Astrocyte of the hippocampus (primary cell): ENCODE measurements at places on chromosomes 4 and X.

DNA sequence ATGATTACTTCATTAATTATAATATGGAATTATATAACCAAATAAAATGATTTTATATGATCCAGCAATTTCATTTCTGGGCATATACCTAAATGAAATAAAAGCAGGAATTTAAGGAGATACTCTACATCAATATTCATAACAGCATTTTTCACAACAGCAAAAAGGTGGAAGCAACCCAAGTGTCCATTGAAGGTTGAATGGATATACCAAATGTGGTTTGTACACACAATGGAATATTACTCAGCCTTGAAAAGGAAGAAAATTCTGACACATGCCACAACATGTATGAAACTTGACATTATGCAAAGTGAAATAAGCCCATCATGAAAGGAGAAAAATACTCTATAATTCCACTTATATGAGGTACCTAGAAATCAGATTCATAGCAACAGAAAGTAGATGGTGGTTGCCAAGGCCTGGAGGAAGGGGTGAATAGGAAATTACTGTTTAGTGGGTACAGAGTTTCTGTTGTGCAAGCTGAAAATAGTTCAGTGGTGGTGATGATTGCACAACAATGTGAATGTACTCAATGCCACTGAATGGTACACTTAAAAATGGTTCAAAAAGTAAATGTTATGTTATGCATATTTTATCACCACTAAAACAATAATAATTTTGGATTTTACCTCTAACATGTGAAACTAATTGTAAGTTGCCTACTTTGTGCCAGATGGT, 471.5 kb downstream of the SPRY1 start:
- no peak for DNase-seq

DNA sequence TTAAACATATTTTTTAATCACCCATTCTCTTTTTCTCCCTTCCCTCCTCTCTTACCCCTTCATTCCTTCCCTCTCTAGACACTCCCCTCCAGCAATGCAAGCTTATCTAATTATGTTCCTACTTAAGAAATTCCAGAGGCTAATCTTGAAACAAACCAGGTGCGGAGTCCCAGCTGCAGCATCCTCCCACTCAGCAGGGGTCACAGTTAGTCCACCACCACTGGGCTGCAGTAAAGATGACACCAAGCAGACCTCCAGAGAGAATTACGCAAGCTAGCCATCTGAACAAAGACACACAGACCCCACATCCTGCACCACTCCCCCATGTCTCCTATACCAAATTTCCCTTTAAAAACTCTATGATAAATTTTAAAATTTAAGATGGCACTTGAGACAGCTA, 13.9 kb upstream of the SEC24B start:
- DNase-seq: no peak

- DNase-seq: no peak
These were observed 345.9 kb downstream of the FSTL5 start for GRCh38 chr4:161817914-161818313.

DNA sequence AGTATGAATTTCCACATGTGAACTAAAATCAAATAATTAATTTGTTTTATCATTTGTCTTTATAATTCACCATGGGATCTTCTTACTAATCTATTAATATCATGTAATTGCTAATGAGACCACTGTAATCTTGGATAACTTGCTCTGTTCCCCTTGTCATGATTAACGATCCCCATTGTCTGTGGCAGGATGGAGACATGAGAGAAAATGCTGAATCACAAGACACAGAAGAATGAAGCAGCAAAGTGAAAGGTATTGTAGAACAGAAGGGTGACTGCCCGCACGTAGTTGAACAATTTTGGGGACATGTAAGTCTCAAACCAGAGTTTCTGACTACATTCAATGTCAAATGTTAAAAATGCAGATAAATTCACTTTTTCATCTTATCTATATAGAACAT, 135.2 kb downstream of the EPHA5 start:
- peak; percentile 25 for DNase-seq

DNA sequence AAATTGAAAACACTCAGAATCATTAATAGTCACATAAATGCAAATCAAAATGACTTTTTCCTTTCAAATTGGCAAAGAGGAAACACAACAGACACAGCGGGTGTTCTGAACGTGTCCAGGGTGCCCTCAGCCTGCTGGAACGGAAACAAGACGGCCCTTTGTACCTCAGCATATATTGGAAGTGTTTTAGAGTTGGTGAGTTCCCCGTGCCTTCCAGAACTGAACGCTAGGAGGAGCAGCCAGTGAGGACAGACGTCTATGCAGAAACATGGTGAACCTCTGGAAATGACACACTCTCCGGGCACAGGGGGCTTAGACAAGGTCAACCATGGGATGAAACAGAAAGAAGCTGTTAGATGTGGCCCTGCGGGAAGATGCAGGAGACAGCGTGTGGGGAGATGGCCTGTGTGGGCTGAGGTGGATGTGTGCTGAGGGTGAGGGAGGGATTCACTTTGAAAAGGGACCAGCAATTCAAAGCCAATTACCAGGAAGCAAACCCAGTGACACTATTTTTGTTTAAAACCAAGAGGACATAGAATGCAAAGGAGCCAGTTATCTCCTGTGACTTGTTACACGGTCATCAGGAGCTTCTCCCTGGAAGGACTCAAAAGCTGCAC, 40.4 kb downstream of the RNF212 start:
- DNase-seq: peak; percentile 74

DNA sequence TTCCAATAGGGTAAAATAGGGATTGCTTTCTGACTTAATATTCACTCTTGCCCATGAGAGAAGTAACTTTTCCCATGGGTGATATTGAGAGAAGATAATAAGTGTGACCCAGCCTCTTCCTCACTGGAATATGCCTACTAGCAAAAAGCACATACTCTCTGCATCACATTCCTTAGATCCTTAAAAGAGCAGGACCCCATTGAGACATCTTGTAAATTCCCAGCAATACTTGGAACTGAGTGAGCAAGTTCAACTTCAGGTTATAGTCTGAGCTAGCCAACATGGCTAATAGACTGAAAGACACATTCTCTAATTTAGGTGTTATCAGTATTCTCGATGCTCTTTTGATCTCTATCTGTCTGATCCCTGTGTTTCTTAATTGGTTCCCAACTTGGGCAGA, 1372.3 kb downstream of the STIM2 start:
- DNase-seq: no peak

- no peak for DNase-seq
These were observed 31.7 kb upstream of the METAP1 start for GRCh38 chr4:98963538-98964433.

- no peak for DNase-seq
These were observed 18.0 kb downstream of the DOK7 start for GRCh38 chr4:3481113-3481531.

DNA sequence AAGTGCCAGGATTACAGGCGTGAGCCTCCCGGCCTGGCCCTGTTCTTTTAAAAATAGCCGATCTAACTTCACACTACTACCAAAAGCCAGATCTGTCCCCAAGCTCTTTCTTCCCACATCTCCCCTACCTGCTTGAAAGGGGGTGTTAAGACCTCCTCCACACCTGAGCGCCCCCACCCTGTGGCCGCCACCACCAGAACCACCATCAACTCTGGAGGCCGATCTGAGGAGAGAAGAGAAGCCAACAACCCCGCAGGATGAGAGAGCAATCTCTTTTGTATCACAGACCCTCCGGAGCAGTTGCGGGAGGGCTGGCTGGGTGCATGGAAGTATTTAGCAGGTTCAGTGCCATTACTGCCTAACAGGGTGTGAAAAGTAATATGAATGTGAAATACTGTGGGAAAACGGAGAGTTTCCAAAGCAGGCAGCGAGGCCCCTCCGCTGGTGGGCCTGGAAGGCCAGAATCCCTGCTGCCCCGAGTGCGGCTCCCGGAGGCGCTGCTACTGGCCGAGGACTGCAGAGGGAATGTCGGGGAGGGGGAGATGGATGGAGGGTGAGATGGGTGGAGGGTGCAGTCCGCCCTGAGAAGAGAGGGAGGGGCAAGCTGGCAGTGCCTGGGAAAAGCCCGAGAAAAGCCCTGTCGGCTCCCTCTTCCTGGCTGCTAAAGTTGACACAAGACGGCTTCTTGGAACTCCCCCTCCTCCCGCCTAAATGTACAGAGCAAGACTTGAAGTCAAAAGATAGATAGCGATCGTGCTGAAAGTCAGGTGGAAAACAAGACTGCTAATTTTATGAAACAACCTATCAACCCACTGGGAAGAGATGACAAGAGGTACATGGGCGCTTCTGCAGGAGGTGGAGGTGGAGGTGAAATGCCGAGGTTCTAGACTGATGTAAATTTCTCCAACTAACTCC, 22.3 kb downstream of the HAND2 start:
- no peak for DNase-seq

GRCh38 chr4:6205973-6206372, 5.6 kb upstream of the JAKMIP1 start:
- no peak for DNase-seq

DNA sequence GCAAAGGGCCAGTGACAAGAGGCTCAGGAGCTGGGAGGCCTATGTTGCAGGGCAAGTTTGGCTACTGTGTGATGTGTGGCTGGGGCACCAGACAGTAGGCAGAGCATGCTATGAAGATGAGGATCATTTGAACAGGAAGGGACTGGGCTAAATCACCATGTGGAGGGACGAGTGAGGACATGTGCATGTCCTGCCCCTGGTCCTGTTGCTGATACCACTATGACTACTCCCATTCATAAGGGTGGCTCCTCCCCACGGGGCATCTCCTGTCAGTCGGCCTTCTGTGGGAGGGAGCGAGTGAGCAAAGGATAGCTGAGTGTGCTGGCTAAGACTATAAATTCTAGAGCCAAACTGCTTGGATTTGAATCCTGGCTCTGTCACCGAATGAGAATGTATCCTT, 139.2 kb downstream of the TMEM164 start:
- DNase-seq: no peak

DNA sequence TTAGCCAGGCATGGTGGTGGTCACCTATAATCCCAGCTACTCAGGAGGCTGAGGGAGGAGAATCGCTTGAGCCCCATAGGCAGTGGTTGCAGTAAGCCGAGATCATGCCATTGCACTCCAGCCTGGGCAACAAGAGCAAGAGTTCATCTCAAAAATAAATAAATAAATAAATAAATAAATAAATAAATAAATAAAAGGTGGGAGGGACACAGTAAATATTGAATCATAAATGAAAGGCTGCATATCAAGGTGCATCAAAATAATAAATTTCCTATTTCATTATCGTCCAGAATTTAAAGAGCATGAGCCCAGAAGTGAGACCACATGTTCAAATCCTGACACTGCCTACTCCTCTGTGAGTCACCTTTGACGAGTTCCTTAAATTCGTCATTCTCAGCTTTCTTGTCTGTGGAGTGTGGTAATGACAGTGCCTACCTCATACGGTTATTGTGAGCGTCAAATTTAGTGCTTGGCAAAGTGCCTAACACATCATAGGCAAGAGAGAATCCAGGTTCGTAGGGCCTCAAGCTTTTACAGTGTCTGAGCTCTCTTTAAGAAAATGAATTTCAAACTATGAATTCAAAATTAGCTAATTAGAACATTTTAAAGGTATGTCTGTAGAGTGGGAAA, 49.9 kb downstream of the IL15 start:
- peak; percentile 14 for DNase-seq

GRCh38 chr4:126130215-126130614, 815.5 kb downstream of the FAT4 start:
- DNase-seq: no peak

DNA sequence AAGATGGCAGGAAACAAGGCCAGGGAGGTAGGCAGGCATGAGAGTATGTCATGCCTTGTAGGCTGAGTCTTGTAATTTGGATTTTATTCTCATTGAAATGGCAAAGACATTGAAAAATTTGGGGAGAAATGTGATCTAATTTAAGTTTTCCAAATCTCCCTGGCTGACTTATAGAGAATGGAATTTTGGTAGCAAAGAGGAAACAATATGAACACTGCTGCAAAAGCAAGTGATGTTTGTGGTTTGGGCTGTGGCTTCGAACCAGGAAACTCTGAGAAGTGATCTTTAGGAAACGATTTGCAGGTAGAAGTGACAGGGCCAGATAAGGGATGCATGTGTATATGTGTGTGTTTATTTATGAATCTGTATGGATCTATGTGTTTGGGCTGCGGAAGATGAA, 35.6 kb downstream of the ARSJ start:
- peak; percentile 71 for DNase-seq

GRCh38 chr4:178823673-178824295, 1381.5 kb upstream of the AGA start:
- DNase-seq: peak; percentile 59

- DNase-seq: peak; percentile 18
These were observed 253.7 kb upstream of the DDX53 start for GRCh38 chrX:22746081-22746480.

- peak; percentile 97 for DNase-seq
These were observed 133.9 kb downstream of the AFAP1 start for GRCh38 chr4:7805533-7806337.

GRCh38 chr4:122221322-122221721, 69.2 kb downstream of the BLTP1 start:
- no peak for DNase-seq

DNA sequence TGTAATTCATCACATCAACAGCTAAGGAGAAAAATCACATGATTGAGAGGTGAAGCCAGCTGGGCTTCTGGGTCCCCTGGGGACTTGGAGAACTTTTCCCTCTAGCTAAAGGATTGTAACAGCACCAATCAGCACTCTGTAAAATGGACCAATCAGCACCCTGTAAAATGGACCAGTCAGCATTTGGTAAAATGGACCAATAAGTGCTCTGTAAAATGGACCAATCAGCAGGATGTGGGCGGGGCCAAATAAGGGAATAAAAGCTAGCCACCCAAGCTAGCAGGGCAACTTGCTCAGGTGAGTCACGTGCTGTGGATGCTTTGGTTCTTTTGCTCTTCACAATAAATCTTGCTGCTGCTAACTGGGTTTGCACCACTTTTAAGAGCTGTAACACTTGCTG, 1248.3 kb downstream of the PCDH18 start:
- no peak for DNase-seq

DNA sequence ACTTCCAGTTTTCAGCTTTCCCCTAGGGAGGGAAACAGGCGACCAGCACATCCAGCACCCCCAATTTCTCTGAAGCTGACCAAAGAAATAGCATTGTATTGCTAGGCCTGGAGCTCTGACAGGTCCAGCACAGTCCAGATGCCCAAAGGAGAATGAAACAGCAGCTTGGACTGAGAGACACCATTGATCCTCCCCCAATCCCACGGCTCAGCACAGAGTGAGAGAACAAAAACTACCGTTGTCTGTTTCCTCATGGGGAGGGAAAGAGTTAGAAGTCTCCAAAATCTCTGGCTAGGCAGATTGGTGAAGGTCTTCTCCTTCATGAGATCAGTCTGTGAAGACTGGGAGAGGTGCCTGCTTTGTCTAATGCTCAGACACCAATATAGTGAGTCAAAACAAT, 8.6 kb downstream of the TCEAL7 start:
- DNase-seq: no peak
